Omental fat pad (tissue), 4 donors: ENCODE measurements at places on chromosomes 5 and 9.

GRCh38 chr5:60945813-60946187 lies 795 bp downstream of the NDUFAF2 start:
- peak; percentile 29 for DNase-seq

- DNase-seq, result peak; percentile 54
Measured at GRCh38 chr9:94166976-94167346, 82.7 kb downstream of the PTPDC1 start.

DNA sequence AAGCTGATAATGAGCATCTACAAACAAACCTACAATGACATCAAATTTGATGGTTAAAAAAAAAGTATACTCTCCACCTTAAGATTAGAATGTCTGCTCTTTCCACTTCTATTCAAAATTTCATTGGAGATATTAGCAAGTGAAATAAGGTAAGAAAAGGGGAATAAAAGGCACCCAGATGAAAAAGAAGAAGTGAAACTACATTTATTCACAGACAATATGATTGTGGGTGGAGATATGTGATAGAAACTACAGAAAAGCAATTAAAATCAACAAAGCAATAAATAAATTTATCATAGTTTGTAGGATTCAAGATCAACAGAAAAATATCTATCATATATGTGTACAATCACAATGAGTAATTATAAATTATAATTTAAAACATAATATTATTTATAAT lies 395.1 kb upstream of the CCNH start:
- no peak for DNase-seq

- DNase-seq, result no peak
Measured at GRCh38 chr9:135321580-135321979, 158.0 kb upstream of the PPP1R26 start.

GRCh38 chr9:127319366-127320114 lies 55.0 kb downstream of the GARNL3 start:
- DNase-seq, result no peak

DNA sequence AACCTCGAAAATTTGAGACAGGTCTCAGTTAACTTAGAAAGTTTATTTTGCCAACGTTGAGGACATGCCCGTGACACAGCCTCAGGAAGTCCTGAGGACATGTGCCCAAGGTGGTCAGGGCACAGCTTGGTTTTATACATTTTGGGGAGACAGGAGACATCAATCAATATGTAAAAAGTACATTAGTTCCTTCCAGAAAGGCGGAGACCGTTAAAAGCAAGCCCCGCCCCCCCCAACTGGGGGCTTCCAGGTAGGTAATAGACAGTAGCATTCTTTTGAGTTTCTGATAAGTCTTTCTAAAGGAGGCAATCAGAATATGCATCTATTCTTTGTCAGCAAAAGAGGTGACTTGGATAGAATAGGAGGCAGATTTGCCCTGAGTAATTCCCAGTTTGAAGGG lies 599 bp upstream of the MOCS2 start:
- DNase-seq, result no peak

GRCh38 chr5:31413030-31413812 lies 118.7 kb downstream of the DROSHA start:
- DNase-seq, result no peak

- DNase-seq, result no peak
Measured at GRCh38 chr9:105254226-105254625, 9.8 kb downstream of the SLC44A1 start.

GRCh38 chr5:91830361-91830953 lies 447.3 kb upstream of the ARRDC3 start:
- no peak for DNase-seq

DNA sequence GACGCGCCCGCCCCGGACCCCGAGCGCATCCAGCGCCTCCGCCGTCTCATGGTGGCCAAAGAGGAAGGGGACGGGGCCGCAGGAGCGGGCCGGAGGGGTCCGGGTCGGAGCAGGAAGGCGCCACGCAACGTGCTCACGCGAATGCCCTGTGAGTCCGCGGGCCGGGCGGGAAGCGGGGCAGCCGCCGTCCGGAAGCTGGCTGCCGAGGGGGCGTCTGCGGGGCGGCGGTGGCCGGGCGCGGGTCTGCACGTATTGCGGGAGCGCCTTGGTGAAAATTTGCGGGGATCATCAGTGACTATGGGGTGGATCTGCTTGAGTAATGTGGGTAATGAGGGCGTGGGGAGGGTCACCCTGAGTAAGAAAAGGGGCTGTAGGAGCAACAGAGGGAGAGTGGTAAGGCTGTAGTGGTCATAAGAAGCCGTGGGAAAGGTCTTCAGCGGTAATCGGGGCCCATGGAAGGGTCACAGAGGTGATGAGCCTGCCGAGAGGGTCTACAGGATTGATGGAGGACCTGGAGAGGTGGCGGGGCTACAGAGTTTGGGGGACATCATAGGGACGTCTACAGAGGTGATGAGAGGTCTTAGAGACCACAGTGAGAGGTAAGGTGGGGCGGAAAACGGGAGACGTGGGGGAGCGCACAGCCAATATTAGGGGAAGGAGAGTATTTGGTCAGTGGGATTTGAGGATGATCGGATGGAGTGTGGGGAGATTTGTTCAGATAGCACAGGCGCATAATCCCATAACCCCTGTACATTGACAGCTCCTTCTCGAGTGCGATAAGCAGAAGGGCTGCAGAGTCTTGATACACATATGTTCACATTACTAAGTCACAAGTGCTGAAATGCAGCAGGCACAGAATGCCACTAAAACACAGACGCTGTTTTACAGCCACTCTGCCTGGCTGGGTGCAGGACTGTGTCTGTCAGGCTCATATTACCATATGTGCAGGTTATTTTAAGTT lies 819 bp downstream of the LSM11 start:
- DNase-seq, result no peak

- no peak for DNase-seq
Measured at GRCh38 chr9:20532584-20532983, 89.7 kb downstream of the MLLT3 start.

DNA sequence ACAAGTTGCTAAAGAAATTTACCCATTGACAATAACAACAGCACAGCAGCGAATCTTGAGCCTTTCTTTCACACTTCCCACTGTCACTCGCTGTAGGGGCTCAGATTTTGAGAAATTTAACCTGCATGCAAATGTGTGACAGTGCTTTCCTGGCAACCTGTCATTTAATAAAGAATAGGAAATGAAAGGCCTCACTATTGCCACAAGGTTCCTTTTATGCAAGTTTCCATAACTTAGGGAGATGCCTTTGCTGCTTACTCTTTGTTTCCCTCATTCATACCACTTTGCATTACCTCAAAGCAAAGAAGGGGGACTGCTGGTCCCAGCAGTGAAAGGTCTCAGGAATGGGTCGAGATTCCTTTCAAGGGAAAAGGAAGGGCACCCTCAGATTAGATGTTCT lies 49.5 kb downstream of the PTCD2 start:
- no peak for DNase-seq

DNA sequence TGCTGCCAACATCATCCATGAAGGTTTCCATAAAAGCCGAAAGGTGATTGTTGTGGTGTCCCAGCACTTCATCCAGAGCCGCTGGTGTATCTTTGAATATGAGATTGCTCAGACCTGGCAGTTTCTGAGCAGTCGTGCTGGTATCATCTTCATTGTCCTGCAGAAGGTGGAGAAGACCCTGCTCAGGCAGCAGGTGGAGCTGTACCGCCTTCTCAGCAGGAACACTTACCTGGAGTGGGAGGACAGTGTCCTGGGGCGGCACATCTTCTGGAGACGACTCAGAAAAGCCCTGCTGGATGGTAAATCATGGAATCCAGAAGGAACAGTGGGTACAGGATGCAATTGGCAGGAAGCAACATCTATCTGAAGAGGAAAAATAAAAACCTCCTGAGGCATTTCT lies 10.1 kb downstream of the TLR4 start:
- no peak for DNase-seq

DNA sequence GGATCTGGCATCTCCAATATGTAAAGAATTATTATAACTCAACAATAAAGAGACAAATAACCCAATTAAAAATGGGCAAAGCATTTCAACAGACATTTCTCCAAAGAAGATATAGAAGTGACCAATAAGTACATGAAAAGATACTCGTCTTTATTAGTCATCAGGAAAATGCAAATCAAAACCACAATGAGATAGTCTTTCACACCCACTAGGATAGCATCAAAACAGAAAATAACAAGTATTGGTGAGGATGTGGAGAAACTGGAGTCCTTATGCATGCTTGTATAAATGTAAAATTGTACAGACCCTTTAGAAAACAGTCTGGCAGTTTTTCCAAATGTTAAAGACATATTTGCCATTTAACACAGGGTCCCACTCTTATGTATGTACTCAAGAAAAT lies 39.1 kb upstream of the ITGA1 start:
- no peak for DNase-seq

DNA sequence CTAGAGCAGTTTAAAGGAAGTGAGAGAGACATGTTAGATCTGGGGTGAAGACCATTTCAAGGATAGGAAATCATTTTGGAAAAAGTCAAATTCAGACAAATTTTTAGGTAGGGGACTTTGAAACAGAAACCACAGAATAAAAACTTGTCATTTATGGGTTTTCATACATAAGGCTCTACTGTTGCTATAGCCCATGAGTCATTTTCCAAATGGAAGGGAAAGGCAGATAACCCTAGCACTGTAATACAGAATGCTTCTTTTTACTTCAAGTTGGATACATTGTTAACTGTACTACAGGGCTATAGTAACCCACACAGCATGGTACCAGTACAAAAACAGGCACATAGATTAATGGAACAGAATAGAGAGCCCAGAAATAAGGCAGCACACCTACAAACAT lies 455.4 kb downstream of the EBF1 start:
- DNase-seq, result no peak

- no peak for DNase-seq
Measured at GRCh38 chr5:68562308-68562707, 346.8 kb downstream of the PIK3R1 start.

GRCh38 chr9:5443850-5444249 lies 6.1 kb upstream of the PLGRKT start:
- DNase-seq, result no peak

- DNase-seq, result no peak
Measured at GRCh38 chr9:133524146-133524545, 613 bp downstream of the MYMK start.

DNA sequence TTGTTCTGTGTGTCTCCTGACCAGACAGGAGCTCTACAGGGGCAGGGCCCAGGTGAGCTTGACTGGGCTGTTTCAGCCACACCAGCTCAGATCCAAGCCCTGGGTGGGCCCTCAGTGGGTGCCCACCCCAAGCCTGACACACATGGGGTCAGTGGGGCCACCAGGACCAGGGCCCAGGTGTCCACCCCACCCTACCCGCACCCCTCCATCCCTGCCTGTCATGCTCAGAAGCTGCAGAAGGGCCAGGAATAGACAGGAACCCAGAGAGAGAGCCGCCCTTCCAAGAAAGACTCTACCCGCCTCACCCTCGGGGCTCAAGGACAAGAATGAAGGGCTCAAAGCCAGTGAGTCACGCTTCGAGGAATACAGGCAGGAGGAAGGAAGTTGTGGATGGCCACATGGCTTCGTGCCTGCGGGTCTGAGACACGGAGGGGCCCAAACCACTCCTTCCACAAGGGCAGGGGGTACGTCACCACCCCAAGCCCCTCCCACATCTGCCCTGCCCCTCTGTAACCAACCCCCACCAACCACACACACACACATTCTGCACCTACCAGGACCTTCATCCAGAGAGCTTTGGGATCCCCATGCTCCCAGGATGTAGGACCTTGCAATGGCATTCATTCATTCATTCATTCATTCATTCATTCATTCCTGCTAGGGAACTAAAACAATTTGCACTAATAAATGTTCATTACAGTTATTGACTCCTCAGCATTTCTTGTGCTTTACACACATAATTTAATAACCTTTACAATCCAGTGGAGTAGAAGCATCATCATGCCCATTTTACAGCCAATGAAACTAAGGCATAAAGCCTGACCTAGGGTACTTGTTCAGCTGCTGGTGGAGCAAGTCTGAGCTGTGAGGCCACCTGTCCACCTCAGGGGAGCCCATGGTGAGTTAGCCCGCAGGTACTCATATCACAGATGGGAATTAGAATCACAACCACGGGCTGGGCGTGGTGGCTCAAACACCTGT lies 55.9 kb upstream of the STXBP1 start:
- DNase-seq, result peak; percentile 57

GRCh38 chr9:3441197-3441816 lies 84.5 kb downstream of the RFX3 start:
- DNase-seq, result no peak

DNA sequence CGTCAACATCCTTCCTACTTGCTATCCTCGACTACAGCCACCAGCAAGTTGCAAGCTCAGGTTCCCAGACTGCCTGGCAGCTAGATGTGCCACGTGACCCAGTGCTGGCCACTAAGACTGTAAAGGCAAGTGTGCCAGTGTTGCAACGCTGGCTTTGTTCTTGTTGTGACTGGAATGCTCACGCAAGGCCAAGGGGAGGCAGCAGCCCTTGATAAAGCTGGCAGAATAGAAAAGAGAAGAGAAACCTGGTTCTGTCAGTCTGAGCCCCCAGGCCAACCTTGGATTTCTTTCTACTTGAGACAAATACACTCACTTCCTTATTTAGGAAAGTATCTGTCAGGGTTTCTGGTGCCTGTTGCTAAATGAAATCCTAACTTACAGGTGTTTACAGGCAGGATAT lies 113.0 kb downstream of the KLHL3 start:
- no peak for DNase-seq

- DNase-seq, result no peak
Measured at GRCh38 chr5:133936651-133937015, 31.8 kb downstream of the C5orf15 start.

DNA sequence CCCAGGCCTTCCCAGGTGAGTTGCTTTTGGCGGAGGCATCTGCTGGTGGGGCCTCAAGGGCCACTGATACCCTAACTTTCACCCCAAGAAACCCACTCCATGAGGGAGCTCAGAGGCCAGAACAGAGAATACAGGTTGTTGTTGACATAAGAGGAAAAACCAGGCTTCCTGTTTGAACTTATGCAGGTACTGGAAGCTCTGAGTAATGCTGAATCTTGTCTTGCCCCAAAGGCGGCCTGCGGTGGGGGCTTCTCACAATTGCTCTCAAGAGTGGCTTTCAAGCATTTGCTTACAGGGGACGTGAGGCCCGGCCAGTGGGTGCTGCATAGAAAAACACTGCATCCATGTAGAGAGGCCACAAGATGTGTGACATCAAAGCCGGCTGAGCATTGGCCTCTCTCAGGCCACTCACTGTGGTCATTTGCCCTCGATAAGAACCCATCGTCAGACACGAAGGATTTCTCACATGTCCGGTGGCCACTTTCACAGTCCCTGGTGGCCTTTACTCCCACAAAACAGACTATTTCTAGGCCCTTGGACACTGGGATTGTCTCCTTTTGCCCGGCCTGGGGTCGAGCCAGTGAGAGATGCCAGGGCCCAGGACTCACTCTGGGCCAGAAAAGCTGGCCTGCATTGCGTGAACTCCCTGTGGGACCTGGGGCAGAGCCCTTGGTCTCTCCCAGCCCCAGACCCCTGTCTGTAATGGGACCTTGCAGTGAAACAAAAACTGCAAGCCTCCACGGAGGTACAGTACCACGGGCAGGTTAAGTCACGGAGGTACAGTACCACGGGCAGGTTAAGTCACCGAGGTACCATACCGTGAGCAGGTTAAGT lies 34.5 kb upstream of the TCF7 start:
- DNase-seq, result no peak

DNA sequence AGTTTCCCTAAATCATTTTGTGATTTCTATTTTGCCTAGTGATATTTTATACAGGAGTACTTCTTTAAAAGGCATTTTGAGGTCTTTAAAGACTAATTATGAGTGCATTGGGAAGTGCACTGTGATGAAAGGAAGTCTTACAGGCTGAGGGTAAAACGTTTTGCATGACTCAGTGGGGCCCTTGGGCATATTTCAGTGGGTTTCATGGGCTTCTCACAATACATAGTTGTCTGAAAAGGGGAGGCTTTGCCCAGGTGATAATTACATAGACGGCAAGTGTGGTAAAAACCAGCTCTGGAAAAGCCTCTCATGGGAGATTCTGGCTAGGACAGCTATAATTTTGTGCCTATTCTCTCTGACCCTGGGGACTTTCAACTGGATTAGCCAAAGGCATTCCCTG lies 387.2 kb downstream of the ARHGEF28 start:
- no peak for DNase-seq
